ENCODE measurements at places on chromosomes 16 and 17.
A peak's percentile ranks its signal among the peaks of the same experiment; 100 is the strongest.

- no peak for DNase-seq
Observed at GRCh38 chr16:83698964-83699363, 108.8 kb upstream of the HSBP1 start.

DNA sequence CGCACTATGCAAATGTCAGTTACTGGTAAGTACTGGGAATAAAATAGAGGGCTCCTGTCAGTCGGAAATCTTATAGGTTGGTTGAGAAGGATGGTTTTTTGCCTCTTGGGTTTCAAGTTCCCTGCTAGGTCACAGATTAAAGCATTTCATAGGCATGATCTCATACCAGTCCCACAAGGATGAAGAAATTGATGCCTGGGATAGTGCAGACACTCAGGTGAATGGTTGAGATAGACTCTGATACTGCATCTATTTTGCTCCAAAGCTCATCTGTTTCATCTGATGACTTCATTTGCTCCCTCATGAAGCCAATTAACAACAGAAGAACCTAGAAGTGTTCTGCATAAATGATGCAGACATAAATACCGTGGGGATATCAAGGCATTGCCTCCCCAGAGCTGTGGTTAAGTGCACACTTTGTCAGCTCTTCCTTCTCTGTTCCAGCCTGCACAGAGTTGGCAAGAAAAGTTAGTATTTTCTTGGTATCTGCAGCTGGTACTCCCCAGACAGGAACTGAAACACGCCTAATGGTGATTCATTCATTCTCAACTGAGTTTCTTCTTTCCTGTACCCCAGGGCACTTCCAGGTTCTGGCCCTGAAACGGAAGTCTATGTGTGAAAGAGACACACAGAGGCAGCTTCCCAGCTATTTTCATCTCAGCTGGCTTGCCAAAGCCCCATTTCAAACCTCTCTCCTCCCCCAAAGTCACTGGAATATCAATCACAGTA, 418.3 kb upstream of the SALL1 start:
- no peak for DNase-seq

GRCh38 chr16:81784072-81784795, 5.1 kb downstream of the PLCG2 start:
- DNase-seq = no peak

DNA sequence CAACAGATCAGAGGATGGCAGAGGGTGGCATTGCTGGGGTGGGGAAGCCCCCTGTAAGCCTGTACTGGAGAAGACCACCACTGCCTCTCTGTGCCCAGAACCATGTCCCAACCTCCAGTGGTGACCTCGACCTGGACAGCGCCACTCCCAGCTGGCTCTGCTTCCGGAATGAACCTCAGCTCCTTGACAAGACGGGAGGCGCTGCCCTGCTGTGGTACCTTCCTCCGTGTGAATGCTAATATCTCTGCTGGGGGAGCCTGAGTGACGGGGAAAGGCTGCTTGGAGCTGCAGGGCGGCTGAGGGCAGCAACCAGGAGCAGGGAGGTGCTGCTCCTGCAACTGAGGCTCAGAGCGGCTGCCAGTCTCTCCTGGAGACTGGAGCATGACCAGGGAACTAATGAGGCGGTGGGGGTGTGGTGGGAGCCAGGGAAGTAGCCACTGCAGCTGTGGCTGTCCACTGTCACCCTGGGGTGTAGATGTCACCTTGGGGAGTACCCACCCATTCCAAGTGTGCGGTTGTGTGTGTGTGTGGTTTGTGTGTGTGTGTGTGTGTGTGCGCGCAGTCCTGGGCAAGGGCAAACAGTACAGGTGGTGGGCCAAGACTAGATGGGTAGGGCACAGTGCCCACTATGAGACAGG, 6.2 kb downstream of the PRCD start:
- DNase-seq = no peak

GRCh38 chr16:81432937-81433557, 11.6 kb upstream of the CMIP start:
- no peak for DNase-seq

DNA sequence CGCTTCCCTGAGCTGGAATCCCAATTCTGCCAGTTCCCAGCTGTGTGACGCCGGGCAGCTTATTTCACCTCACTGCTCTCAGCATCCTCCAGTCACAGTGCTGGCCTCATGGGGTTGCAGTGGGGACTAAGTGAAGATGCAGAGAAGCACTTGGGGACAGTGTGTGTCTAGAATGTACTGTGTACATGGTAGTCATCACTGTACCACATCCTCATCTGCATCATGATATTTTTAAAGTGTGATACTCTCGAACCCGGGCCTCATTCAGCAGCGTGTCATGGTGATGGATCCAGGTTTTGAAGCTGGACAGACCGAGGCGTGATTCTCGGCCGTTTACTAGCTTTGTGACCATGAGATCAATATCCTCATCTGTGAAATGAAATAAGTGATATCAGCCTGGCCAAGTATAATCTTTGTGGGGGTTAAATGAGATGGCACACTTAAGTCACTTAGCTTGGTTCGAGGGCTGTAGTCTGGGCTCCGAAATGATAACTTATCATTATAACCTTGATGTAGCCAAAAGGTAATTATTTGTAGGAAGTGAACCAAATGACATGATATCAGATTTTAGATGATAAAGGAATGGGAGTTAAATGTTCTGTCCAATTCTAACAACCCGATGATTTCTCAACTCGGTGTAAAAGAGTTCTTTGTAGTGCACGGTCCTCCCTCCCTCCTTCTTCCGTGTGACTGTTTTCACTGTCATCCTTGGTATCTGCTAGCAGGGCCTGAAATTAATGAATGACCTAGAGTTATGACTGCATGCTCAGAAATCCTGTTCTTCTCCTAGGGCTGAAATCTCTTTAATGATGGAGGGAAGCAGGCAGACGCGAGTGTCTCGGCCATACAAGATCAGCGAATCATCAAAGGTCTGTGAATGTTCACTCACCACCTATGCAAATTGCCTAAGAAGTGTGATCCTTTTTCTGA, 2.0 kb downstream of the KLHL36 start:
- peak; percentile 55 for DNase-seq

DNA sequence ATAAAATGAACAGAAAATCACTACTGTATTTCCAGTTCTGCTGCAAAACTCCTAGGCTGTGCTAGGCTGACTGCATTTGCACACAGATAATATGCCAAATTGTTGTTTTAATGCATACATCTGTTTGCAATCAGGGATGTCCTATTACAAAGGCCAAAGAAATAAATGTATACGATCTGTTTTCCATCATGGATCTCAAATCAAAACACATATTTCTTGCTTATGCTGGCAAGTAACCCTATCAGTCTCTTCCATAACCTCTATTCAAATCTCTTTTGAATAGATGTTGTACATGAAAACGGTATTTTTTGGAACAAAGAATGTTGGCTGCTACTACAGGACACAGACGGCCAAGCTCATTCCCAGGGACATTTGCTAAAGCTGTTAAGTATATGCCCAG, 56.6 kb downstream of the DUSP14 start:
- no peak for DNase-seq

GRCh38 chr16:82881516-82881915, 254.7 kb downstream of the CDH13 start:
- no peak for DNase-seq
